ENCODE measurements at places on chromosomes 12 and 14.

DNA sequence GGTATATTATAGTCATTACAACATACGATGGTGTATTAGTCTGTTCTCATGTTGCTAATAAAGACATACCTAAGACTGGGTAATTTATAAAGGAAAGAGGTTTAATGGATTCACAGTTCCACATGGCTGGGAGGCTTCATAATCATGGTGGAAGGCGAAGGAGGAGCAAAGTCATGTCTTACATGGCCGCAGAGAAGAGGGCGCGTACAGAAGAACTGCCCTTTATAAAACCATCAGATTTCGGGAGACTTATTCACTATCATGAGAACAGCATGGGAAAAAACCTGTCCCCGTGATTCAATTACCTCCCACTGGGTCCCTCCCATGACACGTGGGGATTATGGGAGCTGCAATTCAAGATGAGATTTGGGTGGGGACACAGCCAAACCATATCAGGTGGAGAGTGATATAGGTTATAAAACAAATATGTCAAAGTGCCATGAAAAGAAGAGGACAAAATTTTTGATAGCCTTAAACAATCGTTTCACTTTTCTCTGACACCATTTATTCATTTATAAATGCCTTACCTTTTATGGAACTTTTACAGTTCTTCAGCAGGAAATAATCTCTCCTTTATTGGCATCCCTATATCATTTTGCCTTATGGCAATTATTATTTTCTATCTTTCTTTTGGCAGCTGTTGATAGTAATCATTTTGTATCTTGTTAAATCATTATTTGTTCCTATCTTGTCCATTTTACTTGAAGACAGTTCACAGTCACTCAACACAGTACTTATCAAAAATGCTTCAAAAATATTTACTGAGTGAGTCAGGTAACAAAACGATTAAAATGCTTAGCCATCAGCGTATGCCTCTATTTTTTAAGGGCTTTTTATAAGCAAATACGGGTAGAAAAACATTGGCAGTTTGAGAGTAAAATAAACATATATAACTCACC is 196.0 kb downstream of the RAD51B start:
- no peak for DNase-seq

GRCh38 chr12:24584032-24584675 is 364.7 kb downstream of the BCAT1 start:
- no peak for DNase-seq

- no peak for DNase-seq
Measured at GRCh38 chr14:102019006-102019540, 54.7 kb downstream of the DYNC1H1 start.

DNA sequence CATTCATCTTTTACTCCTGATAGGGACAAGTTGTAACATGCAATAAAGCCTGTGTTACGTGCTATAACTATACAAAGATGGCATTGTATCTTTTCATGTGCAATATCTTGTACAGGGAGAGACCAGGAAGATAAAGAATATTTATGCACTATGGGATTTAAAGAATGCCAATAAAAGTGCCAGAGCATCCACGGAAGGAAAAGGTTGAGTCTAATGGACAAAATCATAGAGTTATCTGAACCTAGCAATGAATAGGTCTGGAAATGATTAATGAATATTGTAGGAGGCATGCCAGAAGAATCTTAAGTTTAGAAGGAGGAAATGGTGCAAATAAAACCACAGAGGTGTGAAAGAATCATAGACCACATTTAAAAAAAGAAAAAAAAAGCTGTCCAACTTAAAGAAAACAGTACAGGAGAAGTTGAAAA is 263.9 kb downstream of the KCNC2 start:
- DNase-seq, result no peak

GRCh38 chr14:56895154-56895553 is 84.9 kb upstream of the OTX2 start:
- no peak for DNase-seq

DNA sequence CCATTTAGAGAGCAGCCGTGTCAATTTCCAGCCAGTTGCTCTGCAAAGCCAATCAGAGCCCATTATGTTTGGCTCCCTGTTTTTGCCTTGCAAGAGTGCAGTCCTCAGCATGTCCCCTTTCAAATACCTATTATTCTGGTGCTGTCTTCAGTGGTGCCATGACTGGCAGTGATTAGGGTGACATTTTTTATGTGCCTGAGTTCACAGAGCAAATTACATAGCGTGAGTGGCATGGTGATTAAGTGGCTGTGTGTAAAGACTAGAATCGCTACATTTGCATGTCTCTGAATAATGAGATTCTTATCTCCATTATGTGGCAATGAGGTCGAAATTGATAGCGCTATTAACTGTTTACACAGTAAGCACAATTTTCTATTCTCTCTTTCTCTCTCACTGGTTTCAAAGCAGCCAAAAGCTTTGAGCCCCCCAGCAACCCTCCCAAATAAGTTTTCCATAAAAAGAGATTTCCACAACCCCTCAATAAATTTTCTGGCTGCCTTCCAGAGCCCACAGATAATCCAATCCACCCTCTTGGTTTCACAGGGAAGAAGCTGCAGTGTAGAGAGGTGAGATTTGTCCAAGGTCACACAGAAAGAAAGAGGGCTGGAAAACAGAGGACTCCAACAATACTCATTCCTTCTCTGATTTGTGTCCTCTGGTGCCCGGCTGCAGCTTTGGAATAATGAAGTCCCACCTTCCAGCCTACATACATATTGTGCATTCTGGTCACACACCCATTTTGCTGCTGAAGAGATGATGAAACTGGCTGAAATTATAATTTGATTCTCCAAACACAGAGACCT is 58.8 kb upstream of the NUDT4 start:
- no peak for DNase-seq

- no peak for DNase-seq
Measured at GRCh38 chr12:124412646-124413015, 117.7 kb downstream of the RFLNA start.

GRCh38 chr14:29453045-29453444 is 474.6 kb downstream of the PRKD1 start:
- DNase-seq, result no peak

GRCh38 chr14:99188731-99189191 is 83.2 kb downstream of the BCL11B start:
- no peak for DNase-seq

GRCh38 chr12:91422811-91423692 is 240.4 kb upstream of the DCN start:
- no peak for DNase-seq

DNA sequence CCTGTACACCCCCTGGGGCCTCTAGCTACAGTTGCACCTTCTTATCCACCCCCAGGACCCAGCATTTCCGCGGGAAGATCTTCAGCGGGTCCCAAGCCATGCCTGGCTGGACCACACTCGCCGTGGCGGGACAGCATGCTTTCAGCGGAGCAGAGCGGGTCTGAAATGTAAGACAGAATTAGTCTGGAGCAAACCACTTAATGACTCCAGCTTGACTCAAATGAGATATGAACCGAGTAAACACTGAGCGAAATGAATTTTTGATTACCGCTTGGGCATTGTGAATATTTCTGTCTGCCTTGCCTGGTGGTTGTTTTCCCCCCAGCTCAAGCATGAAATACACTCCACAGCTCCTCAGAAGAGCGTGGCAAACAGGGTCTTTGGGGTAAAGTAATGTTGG is 60.8 kb downstream of the SLC24A4 start:
- DNase-seq, result no peak

DNA sequence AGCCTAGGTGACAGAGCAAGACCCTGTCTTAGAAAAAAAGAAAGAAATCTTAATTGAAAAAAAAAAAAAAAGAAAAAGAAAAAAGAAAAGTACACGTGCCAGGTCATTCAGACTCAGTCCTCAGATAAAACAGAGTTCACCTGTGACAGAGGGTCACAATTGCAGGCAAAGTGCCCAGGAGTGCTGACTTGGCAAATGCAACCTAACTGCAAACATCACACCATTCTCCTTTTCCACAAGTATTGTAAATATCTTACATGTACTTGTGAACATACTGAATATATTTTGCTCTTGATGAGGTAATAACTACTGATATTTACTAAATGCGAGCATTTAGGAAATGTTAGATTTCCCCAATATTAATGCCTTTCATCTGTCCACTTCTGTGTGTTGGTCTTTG is 9.0 kb upstream of the COL2A1 start:
- DNase-seq, result no peak

DNA sequence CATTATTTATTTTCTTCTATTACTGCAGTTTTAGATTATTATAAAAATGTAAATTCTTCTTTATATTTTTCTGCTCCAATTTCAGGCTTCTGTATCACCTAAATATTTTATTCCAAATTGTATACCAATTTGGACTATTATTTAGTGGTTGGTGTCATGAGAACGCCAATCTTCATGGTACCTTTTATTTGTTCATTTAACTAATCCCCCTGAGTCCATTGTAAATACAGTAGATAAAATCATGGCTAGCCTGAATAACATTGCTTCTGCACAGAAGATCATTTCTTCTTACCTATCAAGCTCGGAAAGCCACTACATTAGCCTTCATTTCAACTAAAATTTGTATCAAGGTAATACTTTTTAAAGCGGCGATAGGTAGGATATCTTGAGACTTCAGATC is at the start of gene OR6C75:
OR6C75 (plus strand) TSS at position 301 of the 400 bp plus-strand sequence. CDS start 2,136 bp downstream, outside the sequence.
- DNase-seq, result no peak

DNA sequence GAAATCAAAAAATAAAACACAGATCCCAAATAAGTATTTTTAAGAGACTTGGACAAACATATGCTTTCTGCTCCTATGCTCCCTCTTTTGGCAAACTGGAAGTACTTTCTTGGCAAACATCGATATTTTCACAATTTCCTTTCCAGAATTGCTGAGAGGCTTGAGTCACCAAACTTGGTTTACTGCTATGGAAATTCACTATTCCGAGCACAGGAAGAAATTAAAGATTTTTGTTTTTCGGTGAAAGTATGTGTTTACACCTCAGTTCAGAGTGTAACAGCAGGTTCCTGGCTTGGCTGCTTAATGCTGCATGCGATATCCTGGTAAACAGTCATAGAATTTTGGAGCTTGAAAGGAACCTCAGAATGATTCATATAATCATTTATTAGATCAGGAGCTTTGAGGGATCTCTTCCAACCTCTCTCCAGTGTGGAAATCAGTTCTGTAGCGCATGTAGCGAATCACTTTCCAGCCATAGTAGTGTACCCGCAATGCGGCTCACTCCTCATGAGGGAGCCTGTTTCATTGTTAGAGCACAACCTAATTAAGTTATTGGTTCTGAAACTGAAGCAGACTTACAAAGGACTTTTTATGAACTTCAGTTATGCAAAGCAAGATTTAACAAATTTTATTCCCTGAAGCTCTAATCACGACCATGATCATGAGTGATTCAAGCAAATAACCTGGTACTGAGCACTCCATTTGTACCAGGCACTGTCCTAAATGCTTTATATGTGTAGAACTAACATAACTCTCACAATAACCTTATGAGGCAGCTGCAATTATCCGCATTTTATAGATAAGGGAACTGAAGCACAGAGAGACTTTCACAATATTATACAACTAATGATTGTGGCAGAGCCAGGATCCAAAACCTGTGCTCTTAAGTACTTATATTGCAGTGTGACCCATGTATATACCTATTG is 56.4 kb upstream of the ATP2A2 start:
- DNase-seq, result no peak

DNA sequence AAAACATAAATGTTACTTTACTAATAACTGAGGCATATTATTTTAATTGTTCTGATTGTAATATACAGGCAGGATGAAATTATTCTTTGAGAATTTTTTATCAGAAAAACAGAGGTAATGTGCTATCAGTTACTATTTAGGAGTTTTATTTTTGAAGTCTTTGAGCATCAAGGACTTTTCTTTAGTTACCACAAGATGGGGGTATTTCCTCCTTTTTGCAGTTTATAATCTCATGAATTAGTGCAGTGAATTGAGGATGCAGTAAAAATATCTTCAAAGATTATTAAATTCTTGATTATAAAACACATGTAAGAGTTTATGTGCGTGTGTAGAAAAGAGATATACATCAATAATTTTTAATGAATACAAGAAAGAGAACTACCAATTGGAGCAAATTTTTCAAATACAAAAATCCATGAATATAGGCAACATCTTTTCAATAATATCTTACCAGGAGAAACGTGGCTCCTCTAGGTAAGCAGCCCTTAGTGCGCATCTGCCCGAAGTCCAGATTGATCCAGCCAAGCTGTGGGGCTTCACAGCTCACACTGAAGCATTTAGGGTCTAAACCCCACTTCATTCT is 71.6 kb downstream of the ERGIC2 start:
- DNase-seq, result no peak

DNA sequence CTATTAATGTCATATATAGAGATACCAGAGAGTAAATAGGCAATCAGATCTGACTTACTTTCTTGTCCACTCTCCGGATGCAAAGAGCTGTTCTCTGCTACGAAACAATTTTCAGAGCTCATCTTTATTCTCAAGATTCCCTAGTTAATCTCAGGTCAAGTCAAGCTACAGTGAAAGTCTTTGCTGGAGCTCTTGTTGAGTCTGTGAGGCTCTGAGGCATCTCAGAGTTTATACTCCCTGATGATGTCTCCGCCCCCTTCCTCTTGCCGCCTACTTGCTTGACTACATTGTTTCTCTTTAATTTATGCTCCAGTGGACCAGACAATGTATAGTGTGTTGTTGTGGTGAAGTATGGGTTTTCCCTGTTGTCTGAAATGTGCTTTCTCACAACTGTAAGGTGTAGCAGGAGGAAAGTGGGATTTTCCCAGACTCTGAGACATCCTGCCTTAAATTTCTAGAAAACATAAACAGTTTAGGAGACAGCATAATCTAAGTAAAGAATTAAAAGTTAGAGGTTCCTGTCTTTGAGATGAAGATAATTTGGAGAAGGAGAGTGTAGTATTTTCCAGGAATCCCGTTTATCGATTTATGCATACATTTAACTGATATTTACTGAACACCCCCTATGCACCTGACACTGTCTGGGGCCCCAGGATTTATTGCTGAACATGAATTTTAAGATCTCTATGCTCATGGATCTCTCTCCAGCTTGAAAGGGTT is at the start of gene CD69:
CD69 (minus strand) TSS at position 203 of the 720 bp plus-strand sequence; CDS start at position 122, 81 bp downstream.
- DNase-seq, result peak; percentile 63

GRCh38 chr14:21194597-21194996 is 38.7 kb upstream of the OR5AU1 start:
- DNase-seq, result no peak

DNA sequence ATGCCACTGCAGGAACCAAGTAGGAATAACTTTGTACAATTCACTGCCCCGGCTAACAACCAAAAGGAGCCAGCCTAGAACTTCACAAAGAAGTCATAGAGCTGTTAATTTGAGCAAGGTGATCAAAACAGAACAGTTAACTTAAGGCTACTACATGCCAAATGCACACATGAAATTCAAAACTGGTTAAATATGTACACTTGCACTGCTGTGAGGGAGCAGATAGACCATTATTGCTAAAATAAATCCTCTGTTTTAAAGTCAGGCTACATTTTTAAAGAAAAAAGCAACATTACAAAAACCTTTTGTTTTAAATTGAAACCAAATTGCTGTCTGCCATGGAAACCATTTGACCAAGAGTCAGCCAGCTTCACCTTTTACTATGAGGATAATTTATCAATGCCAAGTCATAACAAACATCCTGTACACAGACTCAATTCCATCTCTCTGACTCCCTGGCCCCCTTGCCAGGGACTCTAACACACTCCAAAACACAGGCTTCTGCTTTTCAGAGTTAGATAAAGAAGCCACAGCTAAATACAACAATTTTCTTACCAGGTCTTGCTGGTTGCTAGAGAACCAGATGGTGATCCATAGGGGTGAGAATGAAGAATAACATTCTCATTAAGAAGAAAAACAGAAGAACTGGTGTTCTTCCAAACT is 84.0 kb downstream of the LRP6 start:
- no peak for DNase-seq

- DNase-seq, result no peak
Measured at GRCh38 chr14:45916340-45916953, 663.4 kb upstream of the MIS18BP1 start.

Data from stimulated activated CD8-positive, alpha-beta memory T cell treated with anti-CD3 and anti-CD28 coated beads, Interleukin-4, amount 100 ng/mL, for 1 hour (primary cell).